ENCODE measurements at places on chromosomes 12 and 14. TPM values are rescaled to one million over a fixed set of nuclear protein-coding genes. Genes with fewer than 3 reads are reported as not detected.

Gene GLT1D1
- 1.4 TPM for total RNA-seq

Gene MOK
- 25.4 TPM for total RNA-seq

Gene C12orf54
- total RNA-seq, result not detected

Gene PROX2
- 0.97 TPM for total RNA-seq

Gene BCL2L14
- not detected for total RNA-seq

Gene RNF34
- 40.3 TPM for total RNA-seq

Gene MIP
- not detected for total RNA-seq

Gene TROAP
- total RNA-seq, result 7.7 TPM

Gene CYP27B1
- 1.4 TPM for total RNA-seq

Gene PRIMA1
- 3.1 TPM for total RNA-seq

Gene KLRK1
- not detected for total RNA-seq

Gene TAS2R31
- total RNA-seq, result 3.5 TPM

Gene DCP1B
- 11.5 TPM for total RNA-seq

Gene SLC17A8
- not detected for total RNA-seq

Gene LMO3
- 6.2 TPM for total RNA-seq

Gene EFCAB11
- 3.3 TPM for total RNA-seq

Gene CTSG
- total RNA-seq, result not detected

Gene FOXA1
- 6.5 TPM for total RNA-seq
